ENCODE measurements at places on chromosomes 6 and 20. TPM values are rescaled to one million over a fixed set of nuclear protein-coding genes. Genes with fewer than 3 reads are reported as not detected.
A peak's percentile ranks its signal among the peaks of the same experiment; 100 is the strongest.

GRCh38 chr6:71335544-71335943 lies 46.9 kb downstream of the OGFRL1 start:
- DNase-seq: no peak

GRCh38 chr20:11982289-11982954 lies 64.7 kb downstream of the BTBD3 start:
- no peak for DNase-seq

DNA sequence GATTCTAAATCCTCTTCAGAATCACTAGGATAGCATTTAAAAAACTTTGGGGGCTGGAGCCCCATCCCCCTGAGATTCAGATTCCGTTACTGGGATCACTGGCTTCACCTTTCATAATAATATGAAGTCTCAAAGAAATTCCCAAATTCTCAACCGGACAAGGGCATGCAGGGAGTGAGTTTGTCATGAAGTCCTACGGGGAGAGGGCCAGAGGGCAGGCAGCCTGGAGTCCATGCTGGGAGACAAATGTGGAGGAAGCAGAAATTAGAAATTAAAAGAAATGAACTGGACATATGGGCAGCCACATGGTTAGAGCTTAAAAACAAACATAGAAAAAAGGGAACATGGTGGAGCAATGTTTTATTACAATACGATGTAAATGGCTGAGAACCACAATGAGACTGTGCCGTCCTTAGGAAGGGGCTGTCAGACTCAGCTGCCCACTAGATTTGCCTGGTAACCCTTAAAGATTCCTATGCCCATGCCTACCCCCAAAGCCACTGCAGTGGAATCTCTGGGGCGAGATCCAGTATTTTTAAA lies 142.6 kb downstream of the CEBPB start:
- no peak for DNase-seq

DNA sequence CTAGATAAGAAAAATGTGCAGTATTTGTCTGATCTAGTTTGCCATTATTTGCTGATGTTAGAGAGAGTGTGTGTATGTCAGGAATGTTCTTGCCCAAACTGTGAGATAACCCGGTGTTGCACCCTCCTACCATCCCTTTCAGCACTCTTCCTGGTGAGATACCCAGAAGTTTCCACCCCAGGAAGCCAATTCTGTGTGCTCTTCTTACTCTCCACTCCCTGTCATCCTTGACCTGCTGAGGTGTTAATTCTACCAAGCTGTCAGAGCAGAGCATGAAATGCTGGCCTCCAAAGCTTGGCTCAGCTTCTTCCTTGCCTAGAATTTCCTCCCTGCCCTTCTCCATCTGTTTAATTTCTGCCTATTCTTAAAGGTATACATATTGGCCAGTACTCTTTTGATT lies 237.3 kb upstream of the CNR1 start:
- no peak for DNase-seq

- peak; percentile 65 for DNase-seq
Observed at GRCh38 chr20:50330504-50331313, 140.1 kb downstream of the CEBPB start.

- DNase-seq: no peak
Observed at GRCh38 chr20:37714978-37715672, 21.3 kb downstream of the CTNNBL1 start.

DNA sequence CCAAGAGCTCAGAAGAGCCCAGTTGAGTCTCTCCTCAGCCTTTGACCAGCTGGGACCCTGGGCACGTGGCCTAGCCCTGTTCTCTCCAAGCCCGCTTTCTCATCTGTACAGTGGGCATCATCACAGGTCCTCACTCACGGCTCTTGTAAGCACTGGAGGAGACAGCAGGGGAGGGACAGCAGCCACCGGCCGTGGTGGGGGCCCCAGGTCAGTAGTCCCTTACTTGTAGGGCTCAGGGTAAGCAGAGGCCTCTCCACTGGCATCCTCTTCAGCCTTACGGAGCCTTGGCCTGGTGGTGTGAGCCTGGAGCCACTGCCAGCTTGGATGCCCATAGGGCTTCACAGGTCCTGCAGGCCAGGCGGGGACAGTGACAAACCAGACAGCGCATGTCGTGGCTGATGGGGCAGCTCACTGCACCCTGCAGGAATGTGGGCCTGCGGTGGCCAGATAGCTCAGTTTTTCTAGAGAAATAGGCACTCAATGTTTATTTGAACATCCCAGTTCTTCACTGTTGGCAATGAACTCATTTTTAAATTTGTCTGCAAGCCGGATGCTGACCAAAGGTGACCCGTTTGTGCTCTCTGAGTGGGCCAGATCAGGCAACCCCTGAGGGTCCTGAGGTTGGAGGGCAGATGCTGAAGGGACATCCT lies 65.1 kb downstream of the ADNP start:
- DNase-seq: no peak

GRCh38 chr6:135358251-135358821 lies 139.2 kb downstream of the AHI1 start:
- no peak for DNase-seq

DNA sequence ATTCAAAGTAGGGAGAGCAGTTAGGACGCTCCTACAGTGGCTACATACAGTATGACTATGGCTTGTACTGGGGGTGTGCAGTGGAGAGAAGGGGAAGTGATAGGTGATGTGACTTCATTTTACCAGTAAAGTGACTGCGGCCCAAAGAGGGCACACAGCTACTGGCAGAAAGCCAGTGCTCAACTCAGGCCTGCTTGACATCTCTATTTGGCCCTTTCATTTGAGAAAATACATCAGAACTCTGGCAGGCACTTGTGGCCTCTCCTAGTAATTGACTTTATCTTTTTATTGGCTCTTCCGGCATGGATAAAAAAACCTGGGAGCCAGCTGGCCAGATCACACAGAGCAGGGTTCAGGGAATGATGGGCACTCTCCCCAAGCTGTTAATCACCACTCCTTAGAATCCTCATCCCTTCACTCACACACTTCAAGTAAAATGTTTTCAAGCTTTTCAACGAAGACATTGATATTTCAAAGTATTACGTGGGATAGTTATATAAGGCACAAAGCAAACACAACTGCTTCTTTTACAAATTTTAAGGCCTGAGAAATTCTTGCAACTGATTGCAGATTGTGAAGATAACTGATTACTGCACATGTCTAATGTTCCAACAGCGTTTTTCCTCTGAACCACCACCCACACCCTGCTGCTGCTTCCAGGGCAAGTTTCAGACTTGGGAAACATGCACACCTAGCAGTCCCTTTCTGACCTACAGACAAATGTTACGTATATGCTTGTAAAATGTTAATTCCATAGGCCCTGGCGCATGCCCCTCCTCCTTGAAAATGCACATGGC lies 73.5 kb downstream of the TNFRSF21 start:
- DNase-seq: no peak

HLA-DQA1 gene
- not detected for total RNA-seq

PACRG gene
- total RNA-seq: not detected

PTCHD4 gene
- total RNA-seq: 0.15 TPM
